ENCODE measurements at places on chromosomes 7 and 10.
A peak's percentile ranks its signal among the peaks of the same experiment; 100 is the strongest.

- peak; percentile 44 for DNase-seq
These were observed 20.6 kb upstream of the RHOBTB1 start for GRCh38 chr10:60964257-60965235.

- no peak for DNase-seq
These were observed 253.9 kb downstream of the CDK14 start for GRCh38 chr7:90850066-90850465.

GRCh38 chr7:2928613-2929311 is 84.7 kb upstream of the GNA12 start:
- no peak for DNase-seq

- DNase-seq = no peak
These were observed 82.9 kb downstream of the PRKAG2 start for GRCh38 chr7:151793991-151794507.

DNA sequence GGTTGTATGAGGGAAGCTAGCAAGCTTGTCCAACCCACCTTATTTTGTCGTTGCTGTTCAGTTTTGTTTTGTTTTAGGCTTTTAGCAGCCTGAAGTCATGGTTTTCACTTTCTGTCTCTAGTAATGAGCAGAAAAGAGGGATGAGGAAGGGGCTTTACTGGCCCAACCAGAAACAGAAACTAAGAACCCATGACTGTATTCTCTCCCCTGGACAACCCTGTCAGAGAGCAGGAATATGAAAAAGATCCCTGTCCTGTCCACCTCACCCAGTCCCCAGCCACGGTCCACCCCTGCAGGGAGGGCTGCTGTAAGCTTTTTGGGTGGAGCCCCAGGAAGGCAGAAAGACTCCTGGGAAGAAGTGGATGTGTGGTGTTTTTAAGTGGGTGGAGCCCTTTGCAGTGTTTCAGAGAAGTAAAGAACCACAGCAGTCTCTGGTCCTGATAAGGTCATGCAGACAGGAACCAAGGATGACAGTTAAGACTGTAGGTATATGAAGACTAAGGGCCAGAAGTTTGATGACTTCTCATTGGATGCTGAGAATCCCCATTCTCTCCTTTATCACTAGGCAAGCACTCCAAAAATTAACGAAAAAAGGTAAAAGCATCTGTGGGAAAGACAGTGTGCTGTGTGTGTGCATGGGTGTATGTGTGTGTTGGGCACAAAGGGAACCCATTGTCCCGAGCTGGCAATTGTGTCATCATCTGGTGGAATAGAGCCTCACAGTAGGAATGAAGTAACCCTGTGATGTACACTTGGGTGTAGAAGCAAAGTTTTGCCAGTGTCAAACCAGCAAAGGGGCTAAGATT is 13.8 kb downstream of the MRPL32 start:
- peak; percentile 17 for DNase-seq

DNA sequence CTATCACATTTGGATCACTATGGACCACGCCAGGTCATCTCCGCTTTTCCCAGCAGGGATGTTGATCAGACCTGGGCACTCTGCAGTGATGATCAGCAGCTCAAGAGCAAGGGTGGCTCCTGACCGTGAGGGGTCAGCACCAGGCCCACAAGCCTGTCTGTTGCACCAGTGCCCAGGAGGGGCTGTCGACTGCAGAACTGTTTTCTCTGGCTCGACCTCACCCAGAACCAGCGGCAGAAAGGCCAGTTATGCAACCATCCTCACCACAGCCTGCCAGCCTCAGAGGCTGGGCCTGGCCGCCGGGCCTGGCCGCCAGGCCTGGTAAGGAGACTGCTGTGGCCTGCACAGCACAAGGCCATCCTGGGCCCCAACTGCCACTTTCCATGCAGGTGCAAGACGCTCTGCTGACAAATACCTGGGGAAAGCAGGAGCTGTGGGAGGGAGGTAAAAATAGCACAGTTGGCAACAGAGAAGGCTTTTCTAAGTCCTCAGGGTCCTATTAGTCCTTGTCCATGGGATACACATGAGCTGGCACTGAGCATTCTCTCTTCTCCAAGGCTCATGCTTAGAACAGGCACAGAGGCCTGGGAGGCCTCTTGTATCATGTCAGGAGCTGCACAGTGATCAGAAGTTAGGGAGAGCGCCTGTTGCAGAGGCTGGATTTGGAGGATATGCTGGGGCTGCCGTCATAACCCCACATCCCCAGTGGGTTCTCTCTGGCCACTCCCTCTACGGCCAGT is 17.5 kb downstream of the KCNMA1 start:
- no peak for DNase-seq

GRCh38 chr10:111974325-111974724 is 209.2 kb downstream of the GPAM start:
- no peak for DNase-seq

DNA sequence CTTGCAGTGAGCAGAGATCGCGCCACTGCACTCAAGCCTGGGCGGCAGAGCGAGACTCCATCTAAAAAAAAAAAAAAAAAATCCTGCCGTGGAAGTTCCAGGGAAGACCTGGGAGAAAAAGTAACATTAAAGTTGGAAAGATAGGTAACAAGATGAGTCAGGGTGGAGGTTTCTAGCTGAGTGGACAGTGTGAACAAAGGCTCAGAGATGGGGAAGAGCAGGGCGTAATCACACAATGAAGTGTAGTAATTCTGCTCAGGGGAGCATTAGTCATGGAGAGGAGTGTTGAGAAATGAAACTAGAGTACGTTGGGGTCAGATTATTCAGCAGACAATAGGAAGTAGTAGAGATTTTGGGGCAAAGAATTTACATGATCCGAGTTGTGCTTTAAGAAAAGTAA is 21.6 kb upstream of the WASL start:
- DNase-seq = peak; percentile 34

Measured in activated T-cell treated with anti-CD3 and anti-CD28 coated beads, Interleukin-2, amount 50 U/mL, for 72 hours (primary cell).